Upper lobe of left lung (tissue), 6 donors: ENCODE measurements at places on chromosomes 16 and 17.
A peak's percentile ranks its signal among the peaks of the same experiment; 100 is the strongest.

- no peak for DNase-seq
These were observed 31.6 kb downstream of the SERPINF1 start for GRCh38 chr17:1793447-1793806.

DNA sequence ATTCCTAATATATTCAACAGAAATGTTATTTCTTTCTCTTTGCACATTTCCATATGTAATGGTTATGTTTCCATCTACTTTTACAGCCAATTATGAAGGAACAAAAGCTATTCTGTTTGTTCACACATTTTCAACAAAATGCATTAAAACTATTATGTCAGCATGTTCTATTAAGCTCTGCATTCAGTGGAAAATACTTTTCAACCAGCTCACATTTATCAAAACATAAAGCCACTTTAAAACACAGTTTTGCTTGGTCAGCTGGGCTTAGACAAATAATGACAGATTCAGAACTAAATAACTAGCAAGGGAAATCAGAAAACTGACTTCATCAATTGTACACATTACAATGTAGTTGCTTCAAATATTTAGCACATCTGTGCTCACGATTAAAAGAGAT lies 6.9 kb downstream of the SALL1 start:
- no peak for DNase-seq

DNA sequence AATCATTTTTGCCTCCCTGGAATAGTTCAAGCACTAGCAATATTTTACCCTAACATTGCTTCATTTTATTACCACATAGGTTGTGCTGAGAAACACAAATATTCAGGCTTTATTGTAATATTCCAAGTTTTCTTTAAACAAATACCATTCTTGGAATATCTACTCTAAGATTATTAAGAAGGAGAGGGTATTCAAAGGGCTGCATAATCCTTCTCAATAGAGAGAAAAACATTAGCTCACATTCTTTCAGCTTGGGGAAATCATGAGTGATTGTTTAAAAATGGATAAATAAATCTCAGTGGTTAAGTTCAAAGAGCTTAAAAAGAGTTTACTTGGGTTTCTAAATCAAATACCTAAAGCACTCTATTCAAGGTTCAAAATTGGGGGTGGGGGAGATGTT lies 111.9 kb upstream of the CORO6 start:
- no peak for DNase-seq

GRCh38 chr16:14423344-14423743 lies 206.7 kb downstream of the PARN start:
- no peak for DNase-seq

- DNase-seq: no peak
These were observed 3.2 kb downstream of the TRIM25 start for GRCh38 chr17:56910509-56911235.

DNA sequence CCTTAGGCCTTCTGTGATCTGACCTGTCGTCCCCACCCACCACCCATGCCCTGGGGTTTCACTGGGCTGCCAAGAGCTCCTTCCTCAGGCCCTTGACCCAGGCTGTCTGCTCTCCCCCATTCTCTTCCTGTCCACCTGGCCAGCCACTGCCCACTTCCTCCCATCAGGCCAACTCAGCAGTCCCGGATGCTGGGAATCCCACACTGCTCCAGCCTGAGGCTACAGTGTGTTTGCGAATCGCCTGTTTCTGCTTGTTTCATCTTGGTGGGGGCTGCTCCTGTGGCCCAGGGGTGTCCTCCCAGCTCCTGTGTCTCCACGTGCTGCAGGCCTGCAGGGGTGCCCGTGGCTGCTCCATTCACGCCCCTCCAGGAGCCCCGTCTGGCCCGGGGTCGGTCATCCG lies 839 bp upstream of the METRN start:
- DNase-seq: no peak

DNA sequence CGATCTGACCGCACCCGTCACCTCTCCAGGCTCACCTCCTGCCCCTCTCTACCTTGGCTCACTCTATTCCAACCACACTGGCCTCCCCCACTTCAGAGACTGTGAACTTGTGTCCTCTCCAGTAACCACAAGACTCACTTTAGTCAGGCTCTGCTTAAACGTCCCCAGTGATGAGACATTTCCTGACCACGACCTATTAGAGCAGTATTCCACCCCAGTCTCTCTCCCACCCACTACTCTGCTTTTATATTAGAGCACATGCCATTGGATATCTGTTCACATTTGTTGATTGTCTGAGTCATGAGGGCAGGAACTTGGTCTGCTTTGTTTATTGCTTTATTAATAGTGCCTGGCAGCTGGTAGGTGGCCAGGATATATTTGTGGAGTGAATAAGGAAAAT lies 20.1 kb downstream of the COX11 start:
- DNase-seq: no peak

GRCh38 chr16:3281222-3281820 lies 2.0 kb upstream of the ZNF263 start:
- DNase-seq: no peak

DNA sequence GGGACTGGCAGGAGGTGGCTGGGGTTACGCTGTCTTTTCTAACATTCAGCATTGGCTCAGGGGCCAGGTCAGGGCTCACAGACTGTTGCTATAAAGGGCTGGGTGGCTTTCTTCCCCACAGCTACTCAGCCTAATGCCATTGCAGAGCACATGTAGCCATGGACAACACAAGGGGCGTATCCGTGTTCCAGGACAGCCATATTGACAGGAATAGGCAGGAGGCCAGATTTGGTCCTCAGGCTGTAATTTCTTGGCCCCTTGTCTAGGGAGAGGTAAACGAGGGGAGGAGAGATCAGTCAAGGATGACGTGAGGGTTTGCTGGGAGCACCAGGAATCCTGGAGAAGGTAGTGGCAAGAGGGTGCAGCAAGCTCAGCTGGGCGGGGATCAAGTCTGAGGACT lies 21.2 kb upstream of the MYO15B start:
- no peak for DNase-seq

DNA sequence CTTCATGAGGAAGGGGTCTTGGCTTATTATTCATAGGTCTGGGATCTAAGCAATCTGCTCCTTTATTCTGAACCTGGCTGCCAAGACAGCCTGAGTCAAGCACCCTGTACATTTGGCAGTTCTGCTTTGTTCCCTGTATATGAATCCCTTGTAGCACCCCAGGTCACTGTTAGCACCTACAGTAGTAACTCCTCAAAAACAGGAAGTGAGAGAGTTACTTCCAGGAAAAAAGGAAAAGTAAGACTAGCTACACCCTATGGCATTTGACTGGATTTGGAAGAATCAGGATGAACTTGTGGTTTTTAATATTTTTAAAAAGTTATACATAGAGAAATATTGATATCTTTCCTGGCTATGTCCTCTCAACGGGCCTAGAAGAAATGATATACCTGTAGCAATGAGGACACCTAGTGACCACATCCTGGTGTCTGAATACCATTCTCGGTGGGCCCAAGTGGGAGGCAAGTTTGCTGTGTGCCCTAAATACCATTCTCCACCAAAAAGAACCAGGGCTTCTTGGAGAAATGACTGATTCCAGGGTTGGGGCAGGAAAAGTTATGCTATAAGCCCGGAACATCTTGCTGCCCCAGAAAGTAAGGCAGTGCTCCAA lies 9.9 kb downstream of the ANKRD40 start:
- DNase-seq: no peak

DNA sequence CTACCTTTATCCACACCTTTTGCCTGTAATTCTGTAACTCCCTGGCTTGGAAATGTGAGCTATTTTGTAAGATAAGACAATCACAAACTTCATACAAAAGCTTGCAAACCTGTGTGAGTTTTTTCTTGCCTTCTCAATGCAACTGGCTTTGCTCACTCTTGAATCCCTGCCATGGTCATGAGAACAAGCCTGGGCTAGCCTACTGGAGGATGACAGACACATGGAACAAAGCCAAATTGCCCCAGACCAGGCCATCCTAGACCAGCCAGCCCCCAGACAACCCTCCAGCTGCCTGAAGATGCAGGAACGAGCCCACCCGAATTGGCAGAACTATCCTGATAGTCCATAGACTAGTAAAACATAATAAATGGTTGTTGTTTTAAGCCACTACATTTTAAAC lies 466.6 kb upstream of the ERCC4 start:
- no peak for DNase-seq

GRCh38 chr16:78317564-78318240 lies 218.2 kb downstream of the WWOX start:
- DNase-seq: no peak

DNA sequence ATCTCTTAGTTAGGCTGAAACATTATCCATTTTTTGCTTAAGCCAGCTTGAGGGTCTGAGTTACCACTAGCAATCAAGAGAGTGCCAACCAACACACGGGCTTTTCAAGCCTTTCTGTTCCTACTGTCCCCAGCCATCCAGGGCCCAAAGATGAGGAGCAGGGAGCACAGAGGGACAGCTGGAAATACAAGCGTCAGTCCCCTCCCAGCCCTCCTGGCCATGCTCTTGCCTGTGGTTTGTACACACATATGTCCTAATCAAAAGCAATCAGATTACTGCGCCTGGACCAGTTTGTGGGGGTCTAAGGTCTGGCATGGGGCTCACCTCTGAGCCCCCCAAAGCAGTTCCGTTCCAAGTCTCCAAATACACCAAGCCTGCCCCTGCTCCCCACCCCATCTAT lies 3.5 kb downstream of the CORO7 start:
- DNase-seq: no peak

DNA sequence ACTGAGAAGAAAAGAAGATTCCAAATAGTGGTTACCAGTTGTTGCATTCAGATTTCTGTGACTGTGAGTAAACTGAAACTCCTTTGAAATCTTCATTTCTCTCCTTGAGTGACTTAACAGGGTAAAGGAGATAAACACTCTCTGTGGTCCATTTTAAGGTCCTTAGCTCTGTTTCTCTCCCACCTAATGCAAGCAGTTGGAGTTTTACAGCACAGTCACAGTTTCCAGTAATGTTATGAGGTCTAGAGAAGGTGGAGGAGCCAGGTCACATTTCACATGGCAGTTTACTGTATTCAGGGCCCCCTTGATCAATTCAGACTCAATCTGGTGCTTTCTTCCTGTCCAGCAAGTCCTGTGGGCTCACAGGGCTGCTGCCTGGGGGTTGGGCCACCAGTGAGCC lies 32.2 kb upstream of the SLC12A3 start:
- DNase-seq: no peak

GRCh38 chr17:37340804-37341203 lies 35.0 kb upstream of the C17orf78 start:
- no peak for DNase-seq

GRCh38 chr16:66471716-66472393 lies 44.8 kb downstream of the BEAN1 start:
- no peak for DNase-seq

DNA sequence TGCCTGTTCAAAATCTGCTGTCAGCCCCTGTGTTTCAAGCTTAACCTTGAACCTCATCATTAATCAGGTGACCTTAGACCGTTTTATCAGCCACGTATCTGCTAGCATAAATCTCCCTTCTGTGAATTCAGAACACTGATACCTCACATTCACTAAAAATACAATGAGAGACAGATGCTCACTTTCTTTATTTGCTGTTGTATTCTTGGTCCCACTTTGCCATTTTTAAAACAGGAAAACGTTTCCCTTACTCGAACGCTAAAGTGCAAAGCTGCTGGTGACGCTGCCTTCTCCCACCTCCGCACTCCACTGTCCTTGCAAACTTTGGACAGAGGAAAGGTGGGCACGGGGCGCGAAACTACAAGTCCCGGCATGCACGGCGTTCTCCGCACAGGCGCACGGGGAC lies 220 bp upstream of the ARHGAP44 start:
- DNase-seq: no peak

DNA sequence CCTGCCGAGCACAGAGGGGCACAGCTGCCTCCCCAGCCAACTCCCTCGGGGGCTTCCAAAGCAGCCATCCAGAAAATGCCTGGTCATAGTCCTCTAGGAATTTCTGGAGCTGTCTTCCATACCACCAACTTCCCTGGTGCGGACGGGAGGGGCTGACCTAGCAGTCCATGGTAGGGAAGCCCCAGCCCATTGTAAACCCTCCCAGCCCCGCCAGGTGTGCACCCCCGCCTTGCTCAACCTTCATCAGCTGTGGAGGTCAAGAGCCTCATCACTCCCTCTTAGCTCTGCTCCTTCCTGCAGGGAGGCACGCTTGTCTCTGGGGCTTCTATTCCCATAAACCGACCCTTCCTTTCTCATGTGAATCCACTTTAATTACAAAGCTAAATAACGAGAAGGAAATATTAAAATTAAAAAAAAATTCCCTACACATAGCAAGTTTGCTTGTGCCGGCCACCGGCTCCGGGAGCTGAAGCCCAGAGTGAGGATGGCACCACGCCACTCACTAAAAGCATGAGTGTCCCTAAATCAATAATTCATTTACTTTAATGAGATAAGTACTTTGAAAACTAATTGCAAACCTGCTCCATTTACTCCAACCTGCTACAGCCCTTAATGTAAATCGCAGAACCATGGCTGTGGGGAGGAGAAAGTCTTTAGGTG lies 181.4 kb downstream of the ENGASE start:
- no peak for DNase-seq

GRCh38 chr16:85172455-85173145 lies 60.3 kb upstream of the CIBAR2 start:
- DNase-seq: no peak

DNA sequence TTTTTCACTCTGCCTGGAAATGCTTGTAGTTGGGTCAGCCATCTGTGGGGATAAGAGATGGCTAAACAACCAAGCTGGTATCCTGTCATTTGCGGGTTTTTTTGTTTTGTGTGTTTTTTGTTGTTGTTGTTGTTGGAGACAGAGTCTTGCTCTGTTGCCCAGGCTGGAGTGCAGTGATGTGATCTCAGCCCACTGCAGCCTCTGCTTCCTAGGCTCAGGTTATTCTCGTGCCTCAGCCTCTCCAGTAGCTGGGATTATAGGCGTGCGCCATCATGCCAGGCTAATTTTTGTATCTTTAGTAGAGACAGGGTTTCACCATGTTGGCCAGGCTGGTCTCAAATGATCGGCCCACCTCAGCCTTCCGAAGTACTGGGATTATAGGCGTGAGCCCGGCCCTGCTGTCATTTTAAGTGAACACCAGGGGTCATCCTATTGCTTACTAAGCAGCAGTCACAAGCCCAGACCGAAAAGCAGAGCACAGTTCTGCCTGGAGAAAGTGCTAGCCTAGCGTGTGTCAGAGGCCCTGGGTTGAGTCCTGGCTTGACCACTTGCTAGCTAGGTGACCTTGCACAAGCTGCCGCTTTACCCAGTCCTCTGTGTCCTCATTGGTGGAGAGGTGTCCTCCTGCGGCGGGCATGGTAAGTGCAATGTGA lies 4.6 kb downstream of the SMCR8 start:
- no peak for DNase-seq

GRCh38 chr16:15672514-15673167 lies 22.6 kb downstream of the NDE1 start:
- peak; percentile 94 for DNase-seq

GRCh38 chr17:39777534-39778365 lies 40.0 kb downstream of the GRB7 start:
- DNase-seq: no peak

- DNase-seq: peak; percentile 1
These were observed 988 bp downstream of the CIAO3 start for GRCh38 chr16:739560-740458.

- DNase-seq: no peak
These were observed 53.2 kb downstream of the CPPED1 start for GRCh38 chr16:12750554-12750918.
